Frontal cortex (tissue), 4 donors: ENCODE measurements at places on chromosomes 4 and X.

DNA sequence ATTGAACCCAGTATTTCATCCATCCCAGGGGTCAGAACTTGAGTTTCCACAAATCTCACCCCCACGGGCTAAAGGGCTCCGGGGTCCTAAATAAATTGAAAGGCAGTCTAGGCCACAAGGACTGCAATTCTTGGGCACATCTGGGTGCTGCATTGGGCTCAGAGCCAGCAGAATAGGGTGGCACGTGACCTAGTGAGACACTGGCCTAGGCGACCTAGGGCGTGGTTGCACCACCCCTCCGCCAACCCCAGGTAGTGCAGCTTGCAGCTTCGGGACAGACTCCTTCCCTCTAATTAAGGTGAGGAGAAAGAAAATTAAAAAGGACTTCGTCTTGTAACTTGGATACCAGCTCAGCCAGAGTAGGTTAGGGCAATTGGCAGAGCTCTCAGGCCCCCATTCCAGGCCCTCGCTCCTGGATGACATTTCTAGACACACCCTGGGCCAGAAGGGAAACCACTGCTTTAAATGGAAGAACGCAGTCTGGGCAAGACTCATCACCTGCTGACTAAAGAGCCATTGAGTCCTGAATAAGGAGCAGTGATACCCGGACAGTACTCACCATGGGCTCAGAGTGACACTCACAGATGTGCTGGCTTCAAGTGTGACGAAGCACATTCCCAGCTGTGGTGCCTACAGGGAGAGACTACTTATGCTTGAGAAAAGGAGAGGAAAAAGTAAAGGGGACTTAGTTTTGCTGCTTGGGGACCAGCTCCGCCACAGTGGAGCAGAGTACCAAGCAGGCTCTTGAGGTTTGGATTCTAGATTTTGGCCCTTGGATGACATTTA, 735.4 kb downstream of the FSTL5 start:
- DNase-seq: no peak

GRCh38 chr4:116058129-116058528, 944.7 kb upstream of the NDST4 start:
- DNase-seq: no peak

GRCh38 chr4:184450743-184451535, 23.4 kb downstream of the IRF2 start:
- no peak for DNase-seq

GRCh38 chrX:73817393-73818199, 254.6 kb downstream of the CHIC1 start:
- no peak for DNase-seq

DNA sequence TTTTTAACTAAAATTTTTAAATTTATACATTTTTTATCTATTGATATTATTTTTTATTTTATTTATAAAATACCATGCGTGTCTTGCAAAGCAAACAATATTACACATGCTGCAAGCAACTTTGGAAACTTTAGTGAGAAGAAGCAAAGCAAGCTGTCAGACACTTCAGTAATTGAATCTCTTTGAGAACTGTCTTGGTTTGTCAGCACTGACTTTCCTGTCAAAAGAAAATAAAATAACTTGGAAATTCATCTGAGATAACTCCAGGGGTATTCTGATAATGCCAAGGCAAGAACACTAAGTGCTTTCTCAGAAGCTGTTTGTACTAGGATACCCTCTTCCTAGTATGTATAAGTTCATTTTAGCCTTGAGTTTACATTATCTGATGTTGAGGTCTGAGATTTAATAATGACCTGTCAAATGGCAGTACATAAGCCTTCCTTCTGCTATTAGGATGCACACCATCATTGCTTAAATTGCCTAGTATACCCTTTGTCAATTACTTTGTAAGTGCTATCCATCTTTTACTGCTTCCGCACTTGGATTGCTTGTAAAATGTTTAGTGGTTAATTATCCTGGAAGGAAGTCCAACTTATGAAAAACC, 624.2 kb upstream of the AGA start:
- no peak for DNase-seq

DNA sequence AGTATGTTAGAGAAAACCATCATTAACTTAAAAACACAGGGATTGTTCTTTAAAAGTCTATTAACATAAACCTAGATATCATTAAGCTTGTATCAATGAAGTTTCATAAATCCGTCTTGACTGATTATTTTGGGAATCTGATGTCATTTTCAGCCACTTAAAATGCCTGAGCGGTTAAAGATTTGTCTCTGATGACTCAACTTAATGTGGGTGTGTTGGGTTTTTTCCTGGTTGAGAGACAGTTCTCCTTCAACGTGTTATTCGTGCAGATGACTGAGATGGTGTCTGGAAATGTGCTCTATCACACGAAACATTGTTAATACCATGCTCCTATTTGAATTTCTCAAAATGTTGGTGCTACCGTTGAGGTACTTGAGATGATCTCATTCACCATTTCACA, 227.3 kb upstream of the TENM3 start:
- DNase-seq: peak; percentile 10

GRCh38 chr4:20960291-20960690, 260.0 kb downstream of the PACRGL start:
- DNase-seq: no peak

- no peak for DNase-seq
Observed at GRCh38 chrX:47563801-47564315, 2.9 kb downstream of the ARAF start.

DNA sequence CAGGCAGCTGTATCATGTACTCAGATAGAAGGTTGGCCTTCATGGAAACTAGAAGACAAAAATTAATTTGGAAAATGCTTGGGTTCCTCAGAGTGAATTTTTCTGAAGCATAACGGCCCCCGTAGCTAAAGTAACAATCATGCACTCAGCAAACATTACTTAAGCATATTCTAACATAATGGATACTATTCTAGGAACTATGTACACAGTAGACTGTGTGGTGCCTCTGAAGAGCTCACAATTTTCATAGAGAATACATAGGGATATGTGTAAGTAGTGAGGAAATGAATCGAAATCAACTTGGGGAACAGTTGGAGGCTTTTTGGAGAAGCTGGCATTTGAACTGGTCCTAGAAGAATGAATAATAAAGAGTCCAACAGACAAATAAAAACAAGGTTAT, 1045.0 kb downstream of the GLUD2 start:
- DNase-seq: no peak

DNA sequence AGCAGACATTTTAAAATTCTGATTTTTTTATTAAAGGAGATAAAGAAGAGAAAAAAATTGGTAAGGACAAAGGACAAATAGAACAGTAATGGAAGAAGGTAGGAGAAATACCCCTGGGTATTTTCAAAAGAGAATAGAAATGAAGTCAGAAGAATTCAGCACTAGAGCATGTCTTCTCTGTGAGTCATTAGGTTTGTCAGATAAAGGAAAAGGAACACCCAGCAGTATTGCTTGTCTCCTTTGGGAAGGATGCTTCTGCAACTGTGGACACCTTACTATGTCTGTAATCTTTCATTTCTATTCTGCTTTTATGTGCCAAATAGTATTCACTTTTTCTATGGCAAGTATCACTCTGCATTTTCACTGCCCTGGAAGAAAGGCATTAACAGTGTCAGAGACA, 24.0 kb upstream of the PCDH7 start:
- DNase-seq: no peak

DNA sequence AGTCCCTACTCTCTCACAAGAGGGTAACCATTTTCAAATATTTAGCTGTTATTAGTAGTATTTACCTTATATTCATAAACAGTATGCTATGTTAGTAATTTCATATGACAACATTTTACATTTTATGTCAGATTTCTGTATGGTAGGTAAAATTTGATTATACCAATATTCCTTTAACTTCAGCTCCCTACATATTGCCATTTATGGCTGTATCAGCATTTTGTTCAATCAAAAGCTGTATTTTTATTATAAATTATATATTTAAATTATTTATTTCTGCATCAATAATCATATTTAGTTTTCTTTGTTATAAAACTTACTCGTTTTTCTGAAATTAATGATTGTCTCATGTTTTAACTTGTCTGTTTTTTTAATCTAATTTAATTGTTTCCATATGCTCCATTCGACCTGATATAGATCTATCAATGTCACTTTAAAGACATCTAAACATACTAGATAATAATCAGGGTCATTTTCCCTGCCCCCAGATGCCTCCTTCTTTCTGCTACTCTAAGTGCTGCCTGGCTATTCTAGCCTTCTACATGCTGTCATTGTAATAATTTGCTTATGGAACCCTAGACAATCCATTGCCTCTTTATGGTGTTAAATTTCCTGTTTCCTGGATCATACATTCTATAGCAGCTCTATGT, 1976.7 kb upstream of the ADGRL3 start:
- DNase-seq: no peak

DNA sequence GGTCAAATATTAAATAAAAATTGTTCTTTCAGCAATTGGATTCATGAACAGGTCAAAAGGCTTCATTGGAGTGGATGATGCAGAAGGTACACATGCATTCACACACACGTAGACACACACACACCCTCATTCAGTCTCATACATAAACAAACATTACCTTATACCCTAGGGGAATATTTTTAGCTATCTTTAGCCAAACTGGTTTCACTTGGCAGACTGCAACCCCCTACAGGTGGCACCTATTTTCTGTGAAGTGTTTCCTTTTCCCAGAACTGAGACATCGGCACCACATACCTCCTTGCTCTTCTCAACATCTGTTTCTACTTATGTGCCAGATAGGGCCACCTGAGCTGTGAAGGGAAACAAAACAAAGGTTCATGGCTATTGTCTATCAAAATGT, 18.5 kb upstream of the KDR start:
- no peak for DNase-seq

DNA sequence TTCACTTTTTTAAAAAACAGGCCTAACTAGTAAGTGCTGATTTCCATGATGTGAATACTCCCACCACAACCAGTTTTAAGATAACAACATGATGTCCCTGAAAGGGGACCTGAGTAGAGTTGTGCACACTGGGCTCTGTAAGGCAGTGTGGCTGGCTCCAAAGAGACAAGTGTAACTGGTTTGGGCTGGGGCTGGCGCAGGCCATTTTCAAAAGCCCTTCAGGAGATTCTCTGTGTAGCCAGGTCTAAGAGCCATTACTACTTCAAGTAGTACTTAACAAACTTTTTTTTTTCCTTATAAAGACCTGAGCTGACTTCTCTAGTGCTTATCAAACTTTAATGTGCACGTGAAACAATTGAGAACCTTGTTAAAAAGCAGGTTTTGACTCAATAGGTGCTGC, 4.3 kb downstream of the QRFPR start:
- no peak for DNase-seq

GRCh38 chr4:184732126-184732525, 1.8 kb downstream of the CENPU start:
- DNase-seq: no peak

DNA sequence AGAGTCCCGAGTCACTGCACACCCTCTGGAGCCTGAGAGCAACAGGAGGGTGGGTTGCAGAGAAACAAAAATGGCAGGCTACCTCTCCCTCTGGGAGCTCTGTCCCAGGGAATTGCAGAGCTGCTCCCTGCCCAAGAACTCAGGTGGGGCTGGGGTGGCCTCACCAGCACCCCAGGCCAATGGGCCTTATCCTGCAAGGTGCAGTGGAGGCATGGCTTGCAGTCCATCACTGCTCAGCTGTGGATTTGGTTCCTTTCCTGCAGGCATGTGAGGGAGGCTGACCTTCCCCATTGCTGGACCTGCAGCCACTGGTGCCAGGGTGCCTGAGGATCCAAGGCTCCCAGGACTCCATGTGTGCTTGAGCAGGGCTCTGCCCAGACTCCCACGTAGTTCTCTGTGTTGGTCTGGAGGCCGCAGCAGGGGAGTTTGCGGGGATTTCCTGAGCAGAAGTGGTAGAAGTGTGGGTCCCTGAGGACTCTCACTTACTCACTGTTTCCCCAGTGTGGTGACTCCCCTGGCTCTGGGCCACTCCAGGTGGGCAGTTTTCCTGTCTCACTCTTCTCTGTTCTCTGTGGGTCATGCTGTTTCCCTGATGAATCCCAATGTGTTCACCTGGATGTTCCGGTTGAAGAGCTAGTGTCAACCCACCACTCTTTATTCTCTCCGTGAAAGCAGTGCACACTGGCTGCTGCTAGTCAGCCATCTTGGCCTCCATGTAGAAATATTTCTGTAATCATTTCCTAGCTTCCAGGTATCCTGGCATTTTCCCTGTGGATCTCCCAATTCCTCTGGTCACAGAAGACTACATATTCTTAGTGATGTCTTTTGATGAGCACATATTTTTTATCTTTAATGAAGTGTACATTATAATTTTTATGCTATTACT, 82.3 kb downstream of the ARHGAP24 start:
- DNase-seq: no peak

DNA sequence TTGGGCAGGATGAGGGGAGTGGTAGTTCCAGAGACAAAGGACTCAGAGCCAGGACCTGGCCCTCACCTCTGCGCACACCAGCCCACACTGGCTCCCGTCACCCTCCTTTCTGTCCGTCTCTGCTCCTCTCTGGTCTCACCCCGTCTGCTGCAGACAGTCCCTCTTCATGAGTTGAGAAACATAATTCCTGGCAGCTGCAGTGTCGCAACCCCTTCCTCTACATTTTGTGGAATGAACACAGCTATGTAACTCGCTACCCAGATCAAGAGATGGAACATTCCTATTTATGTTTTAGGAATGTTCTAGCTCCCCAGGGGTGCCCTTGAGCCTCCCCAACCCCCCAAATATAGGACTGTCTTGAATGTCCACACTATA, 59.3 kb downstream of the SHROOM2 start:
- DNase-seq: no peak

DNA sequence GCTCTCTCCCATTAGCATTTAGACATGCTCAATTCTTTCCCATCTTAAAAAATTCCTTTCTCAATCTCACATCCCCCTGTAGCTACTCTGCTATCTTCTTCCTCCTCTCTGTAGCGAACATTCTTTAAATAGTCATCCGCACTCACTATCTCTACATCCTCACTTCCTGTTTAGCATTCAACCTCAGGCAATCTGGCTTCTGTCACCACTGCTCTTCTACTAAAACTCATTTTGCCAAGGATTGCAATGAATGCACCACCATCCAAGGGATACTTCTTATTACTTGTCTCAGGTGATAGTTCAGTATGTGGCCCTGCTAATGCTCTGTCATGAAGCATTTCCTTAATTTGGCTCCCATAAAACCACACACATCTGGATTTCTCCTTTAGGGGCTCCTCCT, 10.9 kb upstream of the TET2 start:
- no peak for DNase-seq

DNA sequence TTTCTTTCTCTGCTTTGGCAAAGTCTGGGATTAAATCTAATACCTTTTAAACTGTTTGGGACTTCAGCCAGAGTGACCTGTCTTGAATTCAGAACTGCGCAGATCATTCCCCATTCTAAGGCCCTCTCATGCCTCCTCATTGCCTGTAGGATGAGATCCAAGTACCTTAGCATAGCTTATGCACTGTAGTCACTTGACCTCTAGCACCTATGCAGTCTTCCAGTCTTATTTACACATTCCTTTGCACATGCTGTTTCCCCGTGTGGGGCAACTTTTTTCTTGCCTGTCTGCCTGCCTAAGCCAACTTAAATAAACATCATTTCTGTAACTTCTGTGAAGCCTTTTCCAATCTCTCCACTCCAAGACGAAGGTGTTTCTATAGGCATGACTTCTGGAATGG, 68.4 kb downstream of the AR start:
- no peak for DNase-seq

- no peak for DNase-seq
Observed at GRCh38 chr4:7687006-7687405, 252.3 kb upstream of the PSAPL1 start.

GRCh38 chrX:132533409-132533808, 44.6 kb upstream of the MBNL3 start:
- DNase-seq: no peak

GRCh38 chrX:65034668-65035445, 58.6 kb upstream of the ZC4H2 start:
- peak; percentile 68 for DNase-seq
